Neuronal stem cell (in vitro differentiated cells): ENCODE measurements at places on chromosomes 7 and 10.

DNA sequence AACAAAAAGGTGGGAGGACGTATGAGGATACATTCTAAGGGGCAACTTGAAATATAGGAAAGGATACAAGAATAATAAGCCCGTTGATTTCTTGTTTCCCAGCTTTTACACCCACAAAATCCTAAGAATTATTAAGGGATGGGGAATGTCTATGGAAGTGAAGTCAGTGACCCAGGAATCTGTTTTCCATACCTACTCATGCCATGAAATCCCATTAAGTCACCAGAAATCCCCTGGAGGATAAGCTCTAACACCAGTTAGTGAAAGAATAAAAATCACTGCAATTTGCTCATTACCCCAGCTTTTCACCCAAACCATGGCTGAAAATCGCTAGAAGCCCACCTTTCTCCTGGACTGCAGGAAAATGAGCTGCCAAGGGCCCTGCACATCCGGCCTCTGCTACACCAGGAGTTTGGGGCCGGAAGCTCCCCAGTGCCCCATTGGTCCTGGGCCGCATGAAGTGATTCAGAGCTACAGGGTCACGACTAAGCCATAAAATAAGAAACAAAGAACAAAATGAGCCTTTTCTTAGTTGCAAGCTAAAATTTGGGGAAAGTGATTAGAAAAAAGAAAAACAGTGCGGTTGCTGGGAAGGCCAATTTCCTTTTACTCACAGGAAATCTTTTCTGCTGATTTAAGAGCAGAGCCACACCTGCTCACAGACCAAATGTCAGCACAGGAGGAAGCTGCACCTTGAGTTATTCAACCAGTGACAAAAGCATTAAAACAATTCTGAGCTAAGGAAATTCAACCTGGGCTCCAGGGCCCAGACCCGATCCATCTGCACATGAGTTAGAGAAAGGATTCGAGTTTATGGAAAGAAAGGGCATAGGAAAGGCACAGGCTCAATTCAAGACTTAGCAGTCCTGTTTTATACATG is 40.3 kb downstream of the HIPK2 start:
- no peak for DNase-seq

DNA sequence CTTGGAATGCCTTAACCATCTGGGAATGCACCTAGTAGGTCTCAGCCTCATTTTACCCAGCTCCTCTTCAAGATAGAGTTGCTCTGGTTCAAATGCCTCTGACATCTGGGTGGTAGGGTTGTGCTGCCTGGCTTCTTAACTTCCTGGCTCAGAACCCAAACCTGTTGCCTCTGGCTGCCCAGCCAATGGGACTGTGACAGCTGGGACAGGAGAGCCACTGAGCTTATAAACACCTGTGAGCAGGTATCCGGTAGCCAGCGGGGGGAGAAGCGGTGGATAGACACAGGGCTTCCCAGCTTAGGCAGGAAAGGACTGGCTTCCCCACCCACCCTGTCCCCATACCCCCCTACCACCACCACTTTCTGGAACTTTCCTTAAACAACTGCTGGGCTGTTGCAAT is 115.8 kb upstream of the CARD11 start:
- DNase-seq, result no peak

GRCh38 chr10:71547312-71547711 is 150.6 kb downstream of the CDH23 start:
- DNase-seq, result no peak

- no peak for DNase-seq
Observed at GRCh38 chr7:98133181-98133580, 26.5 kb downstream of the LMTK2 start.

DNA sequence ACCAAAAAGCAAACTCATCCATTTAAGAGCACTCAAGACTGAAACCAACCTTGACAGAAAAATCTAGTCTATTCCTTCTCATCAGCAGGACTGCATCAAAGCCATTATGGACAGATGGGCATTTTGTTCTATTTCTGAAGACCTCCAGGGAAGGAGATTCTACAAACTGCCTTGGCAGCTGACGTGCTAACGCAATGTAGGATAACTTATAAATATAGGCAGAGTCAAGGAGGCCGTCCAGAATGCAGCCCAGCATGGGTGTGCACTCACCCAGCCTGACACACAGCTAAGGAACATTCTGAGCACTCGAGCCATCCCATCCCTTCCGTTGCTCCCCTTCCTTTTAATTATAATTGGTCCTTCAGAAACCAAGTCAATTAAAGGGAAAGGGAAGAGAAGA is 25.3 kb upstream of the NEBL start:
- DNase-seq, result no peak

- no peak for DNase-seq
Observed at GRCh38 chr7:126959649-126960048, 293.1 kb downstream of the GRM8 start.

DNA sequence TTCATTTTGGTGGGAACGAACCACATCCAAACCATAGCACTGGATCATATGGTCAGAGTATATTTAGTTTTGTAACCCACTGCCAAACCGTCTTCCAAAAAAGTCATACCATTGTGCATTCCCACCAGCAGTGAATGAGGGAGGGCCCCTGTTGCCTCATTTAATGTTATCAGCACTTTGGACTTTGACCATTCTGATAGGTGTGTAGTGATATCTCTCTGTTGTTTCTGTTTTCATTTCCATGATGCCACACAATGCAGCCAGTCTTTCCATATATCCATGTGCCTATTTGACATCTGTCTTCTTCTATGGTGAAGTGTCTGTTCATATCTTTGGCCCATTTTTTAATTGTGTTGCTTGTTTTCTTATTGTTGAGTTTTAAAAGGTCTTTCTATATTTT is 105.0 kb upstream of the PPP2R2D start:
- no peak for DNase-seq

GRCh38 chr10:46024948-46025347 is 5.5 kb downstream of the NCOA4 start:
- DNase-seq, result no peak

DNA sequence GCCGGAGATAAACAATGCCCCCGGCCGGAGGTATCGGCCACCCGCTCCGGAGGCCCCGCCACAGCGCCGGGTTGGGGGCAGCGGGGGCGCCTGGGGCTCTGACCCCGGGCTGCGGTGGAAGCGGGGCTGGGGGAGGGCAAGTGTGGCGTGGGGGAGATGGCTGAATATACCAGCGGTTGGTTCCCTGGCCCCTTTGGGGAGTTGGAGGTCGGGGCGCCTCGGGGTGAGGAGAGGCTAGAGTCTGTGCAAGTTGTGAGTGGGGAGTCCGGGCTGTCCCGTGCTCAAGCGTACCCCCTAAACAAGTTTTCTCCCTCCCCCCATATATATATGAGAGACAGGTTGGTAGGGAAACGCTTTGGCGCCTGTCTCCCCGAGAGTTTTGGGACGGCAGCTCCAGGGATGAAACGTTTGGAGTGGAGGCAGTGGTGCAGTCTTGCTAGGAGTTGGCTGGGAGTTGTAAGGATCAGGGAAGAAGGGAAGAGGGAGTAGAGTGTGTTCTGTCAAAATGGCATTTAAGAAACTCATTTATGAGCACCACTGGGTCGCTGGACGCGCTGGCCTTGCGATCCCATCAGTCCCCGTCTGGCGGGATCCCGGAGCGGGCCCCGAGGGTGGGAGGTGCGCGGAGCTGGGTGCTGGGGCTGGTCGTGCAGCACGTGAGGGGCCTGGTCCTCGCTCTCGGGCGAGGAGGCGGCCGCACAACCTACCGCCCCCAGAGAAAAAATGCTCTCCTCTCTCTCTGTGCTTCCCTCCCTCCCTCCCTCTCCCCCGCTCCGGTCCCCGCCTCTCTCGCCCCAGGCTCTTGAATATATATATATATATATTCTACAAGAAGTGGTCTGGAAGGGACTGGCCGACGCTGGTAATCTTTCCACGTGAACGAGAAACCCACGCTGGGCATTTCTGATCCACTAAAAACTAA is 1.1 kb downstream of the TET1 start:
- peak; percentile 35 for DNase-seq

- no peak for DNase-seq
Observed at GRCh38 chr7:3955751-3956696, 655.0 kb downstream of the SDK1 start.

- DNase-seq, result no peak
Observed at GRCh38 chr7:84058311-84059076, 136.1 kb downstream of the SEMA3A start.

- no peak for DNase-seq
Observed at GRCh38 chr7:98168904-98169621, 42.2 kb upstream of the BHLHA15 start.

GRCh38 chr7:117970801-117971200 is 97.6 kb upstream of the CTTNBP2 start:
- no peak for DNase-seq

GRCh38 chr10:1169186-1169885 is 113.2 kb downstream of the WDR37 start:
- no peak for DNase-seq

DNA sequence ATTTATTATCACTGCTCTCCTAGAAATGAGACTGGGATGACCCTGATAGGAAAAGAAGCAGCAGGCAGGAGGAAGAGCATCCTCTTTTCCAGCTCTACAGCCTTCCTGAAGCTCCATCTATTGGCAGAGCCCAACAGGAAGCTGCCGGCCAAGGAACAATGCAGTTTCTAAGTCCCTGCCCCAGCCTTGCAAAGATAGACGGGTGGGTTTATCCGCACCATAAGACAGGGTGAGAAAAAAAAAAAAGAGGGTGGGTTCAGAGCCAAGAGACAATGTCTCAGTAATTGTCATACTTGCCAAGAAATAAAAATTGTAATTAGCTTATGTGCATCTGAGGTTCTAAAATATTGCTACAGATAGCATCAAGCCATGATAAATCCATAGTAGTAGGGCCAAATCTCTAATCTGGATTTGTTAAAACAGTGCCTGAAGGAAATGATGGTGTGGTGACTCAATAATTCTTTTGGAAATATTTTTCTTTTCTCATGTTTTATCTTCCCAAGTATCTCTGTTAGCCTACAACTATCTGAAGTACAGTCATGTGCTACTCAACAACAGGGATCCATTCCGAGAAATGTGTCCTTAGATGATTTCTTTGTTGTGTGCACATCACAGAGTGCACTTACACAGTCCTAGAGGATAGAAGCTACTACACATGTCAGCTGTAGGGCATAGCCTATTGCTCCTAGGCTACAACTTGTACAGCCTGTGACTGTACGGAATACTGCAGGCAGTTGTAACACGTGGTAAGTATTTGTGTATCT is 242.9 kb upstream of the CXCL12 start:
- no peak for DNase-seq

GRCh38 chr7:132134814-132135445 is 441.3 kb downstream of the PLXNA4 start:
- no peak for DNase-seq

GRCh38 chr7:157018997-157019608 is 8.6 kb upstream of the MNX1 start:
- no peak for DNase-seq

DNA sequence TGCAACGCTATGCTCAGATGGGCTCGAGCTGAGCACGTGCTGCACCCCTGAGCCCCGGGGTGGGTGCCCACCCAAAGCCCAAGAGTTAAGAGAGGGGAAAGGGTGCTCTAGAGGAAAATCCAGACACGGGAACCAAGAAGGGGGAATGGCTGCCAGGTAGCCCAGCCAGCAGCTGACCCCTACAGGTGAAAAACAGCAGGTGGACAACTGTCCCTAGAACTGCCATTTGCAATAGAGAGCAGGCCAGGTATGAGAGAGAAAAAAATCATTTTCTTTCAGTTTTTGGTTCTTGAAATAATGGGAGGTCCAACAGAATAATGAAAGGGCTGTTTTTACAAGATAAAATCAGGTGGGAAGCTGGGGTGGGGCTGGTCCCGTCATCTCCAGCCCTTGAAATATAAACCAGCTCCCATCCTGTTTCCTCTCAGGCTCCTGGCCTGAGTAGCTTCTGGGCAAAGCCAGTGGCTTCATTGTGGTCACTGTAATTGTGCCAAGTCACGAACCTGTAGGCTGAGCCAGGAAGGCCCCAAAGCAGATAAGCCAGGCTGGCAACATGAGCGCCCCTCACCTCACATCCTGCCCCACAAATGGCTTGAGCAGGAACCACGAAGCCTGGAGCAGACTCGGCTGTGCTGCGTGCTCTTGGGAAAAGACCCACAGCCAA is 257.8 kb downstream of the SNX10 start:
- no peak for DNase-seq

DNA sequence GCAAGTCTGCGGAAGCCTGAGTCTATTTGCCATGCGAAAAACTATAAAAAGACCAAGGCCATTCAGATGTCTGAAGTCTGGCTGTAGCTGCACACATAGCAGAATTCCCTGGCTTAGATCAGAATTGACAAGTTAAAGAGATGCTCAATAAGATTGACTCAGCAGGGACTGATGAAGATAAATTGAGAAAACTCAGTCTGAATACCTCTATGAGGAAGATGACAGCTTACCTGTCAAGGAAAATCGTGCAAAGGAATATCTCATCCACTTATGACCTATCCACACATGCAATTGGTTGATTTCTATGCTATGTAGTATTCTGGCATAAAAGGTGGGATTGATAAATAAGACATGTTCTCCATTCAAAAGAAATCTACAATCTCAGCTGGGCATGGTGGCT is 288.6 kb downstream of the BAMBI start:
- no peak for DNase-seq

DNA sequence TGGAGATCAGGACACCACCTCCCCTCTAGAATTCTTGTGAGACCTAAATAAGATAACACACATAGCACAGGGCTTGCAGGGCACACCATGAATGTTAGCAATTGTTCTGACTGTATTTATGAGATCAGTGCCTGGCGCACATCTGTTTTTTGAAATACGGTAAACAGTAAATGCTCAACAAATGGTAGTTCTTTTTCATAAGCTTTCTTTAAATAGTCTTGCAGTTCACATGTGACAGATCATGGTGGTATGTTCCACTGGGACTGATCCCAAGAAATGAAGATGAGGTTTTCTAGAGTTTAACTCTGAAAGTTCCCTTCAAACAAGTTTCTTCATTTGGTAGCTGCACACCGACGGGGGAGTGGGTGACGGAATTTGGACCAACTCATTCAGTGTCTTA is 34.8 kb downstream of the CREB5 start:
- DNase-seq, result no peak

GRCh38 chr7:3300651-3301448 is at the start of gene SDK1:
Gene SDK1 (plus strand): TSS chr7:3301252. CDS start chr7:3301587, 335 bp downstream.
- DNase-seq, result peak; percentile 94

GRCh38 chr7:106001886-106002285 is 38.8 kb downstream of the CDHR3 start:
- DNase-seq, result no peak

- no peak for DNase-seq
Observed at GRCh38 chr10:80405626-80406025, 2.7 kb upstream of the PRXL2A start.

DNA sequence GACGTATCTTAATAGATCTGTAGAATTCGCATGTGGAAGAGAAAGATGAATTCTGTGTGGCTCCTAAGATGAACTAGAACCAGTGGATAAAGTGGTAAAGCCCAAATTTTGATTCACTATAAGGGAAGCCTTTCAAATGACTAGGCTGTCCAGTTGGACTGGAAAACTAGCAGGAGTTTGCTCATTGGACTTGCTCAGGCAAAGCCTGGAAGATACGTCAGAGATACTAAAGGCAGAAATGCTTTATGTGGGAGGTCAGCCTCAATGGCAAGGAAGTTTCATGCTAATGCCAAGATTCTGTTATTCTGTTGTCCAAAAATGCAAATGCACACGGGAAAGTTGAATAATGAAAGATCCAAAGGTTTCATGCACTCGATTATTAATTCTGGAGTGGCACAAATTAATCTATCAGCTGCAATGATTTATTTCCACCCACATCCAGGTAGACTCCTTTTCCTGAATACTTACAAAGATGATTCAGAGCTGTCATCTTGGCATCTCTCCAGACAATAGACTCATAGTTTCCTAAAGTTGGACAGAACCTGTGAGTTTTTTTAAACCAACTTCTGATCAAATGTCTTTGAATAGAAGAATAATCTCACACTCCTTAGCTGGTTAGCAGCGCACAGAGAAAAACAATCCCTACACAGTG is 20.5 kb upstream of the PPP1R3C start:
- no peak for DNase-seq

- peak; percentile 71 for DNase-seq
Observed at GRCh38 chr10:29998142-29998808, 61.1 kb downstream of the JCAD start.
